ENCODE measurements at places on chromosomes 5 and 9.

DNA sequence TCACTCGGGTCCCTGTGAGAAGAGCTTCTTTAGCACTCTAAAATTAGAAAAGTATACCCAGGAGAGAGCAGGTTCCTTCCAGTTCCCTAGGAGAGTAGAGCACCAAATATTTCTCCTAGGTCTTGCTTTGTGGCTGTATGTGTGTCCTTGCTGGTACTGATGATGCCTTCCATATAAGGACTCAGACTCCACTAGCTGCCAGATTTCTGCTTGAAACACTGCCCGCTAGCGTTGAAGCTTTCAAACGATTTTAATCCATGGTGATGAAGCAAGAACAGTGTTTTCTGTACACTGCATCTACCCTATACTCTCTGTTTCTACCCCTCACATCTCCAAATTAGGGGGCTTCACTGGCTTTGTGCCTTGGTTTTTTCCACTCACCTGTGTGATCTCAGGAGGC lies 2.4 kb upstream of the SMC2 start:
- DNase-seq = no peak

- no peak for DNase-seq
Observed at GRCh38 chr9:84557751-84558150, 111.8 kb upstream of the NTRK2 start.

DNA sequence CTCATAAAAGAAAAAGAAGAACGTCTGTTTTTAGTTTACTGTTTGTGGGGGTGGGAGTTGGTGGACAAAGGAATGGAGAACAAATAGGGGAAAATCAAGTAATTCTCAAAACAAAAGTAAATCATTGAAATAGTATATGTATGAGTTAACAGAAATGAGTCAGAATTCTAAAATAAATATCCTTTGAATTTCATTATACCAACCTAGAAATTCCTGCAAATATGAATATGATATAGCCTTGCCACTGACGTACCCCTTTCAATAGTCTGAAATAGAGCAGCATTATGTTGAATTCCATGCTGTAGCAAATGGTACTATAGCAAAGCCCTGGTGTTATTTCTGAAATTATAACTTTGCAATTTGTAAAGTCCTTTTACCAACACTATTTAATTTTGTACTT lies 29.6 kb upstream of the DTWD2 start:
- DNase-seq = no peak

- no peak for DNase-seq
Observed at GRCh38 chr5:170076211-170076610, 29.5 kb upstream of the FOXI1 start.

DNA sequence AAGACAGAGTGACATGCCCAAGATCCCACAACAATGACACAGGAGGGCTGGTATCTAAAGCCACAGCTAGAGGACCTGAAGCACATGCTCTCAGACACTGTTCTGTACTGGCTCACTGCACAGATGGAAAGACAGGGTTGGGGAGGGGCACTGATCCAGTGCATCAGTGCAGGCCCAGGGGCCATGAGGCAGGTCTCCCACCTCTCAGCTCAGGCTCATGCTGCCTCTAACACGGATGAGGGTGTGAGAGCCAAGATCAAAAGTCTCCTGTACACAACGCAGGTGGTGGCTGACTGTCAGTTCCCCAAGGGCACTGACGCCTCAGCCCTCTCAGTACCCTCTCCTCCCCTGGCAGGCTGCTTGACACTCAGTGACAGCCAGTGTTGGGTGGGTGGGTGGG lies 10.9 kb downstream of the RAPGEF1 start:
- DNase-seq = peak; percentile 82

DNA sequence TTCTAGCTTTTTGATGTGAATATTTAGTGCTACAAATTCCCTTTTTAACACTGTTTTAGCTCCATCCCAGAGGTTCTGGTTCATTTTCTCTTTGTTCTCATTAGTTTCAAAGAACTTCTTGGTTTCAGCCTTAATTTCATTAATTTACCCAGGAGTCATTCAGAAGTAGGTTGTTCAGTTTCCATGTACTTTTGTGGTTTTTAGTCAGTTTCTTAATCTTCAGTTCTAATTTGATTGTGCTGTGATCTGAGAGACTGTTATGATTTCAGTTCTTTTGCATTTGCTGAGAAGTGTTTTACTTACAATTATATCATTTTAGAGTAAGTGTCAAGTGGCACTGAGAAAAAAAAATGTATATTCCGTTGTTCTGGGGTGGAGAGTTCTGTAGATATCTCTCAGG lies 240.1 kb upstream of the RASA1 start:
- no peak for DNase-seq

GRCh38 chr9:16092142-16093091 lies 539.6 kb downstream of the CCDC171 start:
- DNase-seq = no peak

GRCh38 chr5:148882332-148882731 lies 55.9 kb downstream of the ADRB2 start:
- DNase-seq = no peak

GRCh38 chr9:33943389-33943788 lies 105.3 kb downstream of the UBAP2 start:
- DNase-seq = no peak

GRCh38 chr9:134329576-134329855 lies 3.3 kb downstream of the RXRA start:
- no peak for DNase-seq

DNA sequence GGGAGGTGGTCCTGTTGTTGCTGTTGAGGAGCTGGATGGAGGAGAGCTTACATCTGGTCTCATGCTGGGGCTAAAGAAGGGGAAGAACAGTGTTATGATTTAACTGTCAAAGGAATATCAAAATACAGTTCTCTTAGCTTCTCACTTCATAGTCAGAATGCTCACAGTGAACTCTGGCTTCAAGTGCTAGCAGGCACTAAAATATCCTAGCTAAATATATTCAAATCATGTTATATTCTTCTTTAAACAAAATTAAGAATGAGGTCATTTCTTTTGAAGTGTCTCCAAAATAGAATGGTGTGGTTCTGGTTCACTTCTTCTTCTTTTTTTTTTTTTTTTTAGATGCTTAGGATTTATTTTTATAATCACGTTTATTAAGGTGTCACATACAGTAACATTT lies 89.4 kb downstream of the NR3C1 start:
- DNase-seq = no peak

DNA sequence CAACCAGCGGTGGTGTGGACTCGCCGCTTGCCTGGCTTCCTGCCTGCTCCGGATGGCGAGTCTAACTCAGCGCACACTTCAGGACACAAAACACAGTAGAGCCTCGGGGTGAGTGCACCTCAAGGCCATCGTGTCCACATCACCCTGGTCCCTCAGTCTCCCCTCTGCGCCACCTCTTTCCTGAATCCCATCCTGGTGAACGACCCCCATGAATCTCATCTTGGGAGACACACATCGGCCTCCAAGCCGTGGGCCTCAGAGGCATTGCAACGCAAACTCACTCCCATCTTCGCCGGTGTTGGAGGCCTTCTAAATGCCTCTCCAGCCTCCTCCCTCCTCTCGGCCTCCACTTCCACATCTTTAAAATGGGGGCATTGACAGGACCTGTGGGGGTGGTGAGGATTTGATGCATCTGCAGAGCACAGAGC lies 124.3 kb downstream of the COL23A1 start:
- no peak for DNase-seq

DNA sequence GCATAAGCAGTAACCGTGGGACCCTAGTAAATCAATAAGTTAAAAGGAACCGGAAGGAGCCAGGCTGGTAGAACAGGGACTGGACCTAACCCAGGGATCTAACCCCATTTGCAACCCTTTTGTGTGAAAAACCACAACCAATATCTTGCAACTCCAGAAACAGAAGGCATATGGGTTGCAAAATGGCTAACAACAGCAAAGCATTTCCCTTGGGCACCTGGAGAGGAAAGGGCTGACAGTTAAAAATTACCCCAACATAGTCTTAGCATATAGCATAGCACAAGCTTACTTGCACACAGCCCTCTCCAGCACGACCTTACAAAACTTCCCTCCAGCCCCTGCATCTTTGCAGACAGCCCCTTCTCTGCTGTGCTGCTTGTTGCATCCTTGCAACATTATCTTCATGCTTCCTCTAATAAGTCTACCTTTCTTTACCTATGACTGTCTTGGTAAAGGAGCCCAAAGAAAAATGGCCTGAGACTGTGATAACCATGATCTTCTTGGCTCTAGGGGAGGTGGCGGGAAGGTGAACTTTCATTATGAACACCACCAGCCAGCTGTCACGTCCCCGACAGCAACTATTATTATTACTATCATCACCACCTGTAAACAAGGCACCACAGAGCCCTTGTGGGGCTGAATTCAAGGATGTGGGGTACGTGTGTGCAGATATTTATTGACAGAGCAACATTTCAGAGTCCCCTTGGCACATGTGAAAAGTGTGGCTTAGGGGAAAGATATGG lies 49.8 kb downstream of the PRRC1 start:
- no peak for DNase-seq

DNA sequence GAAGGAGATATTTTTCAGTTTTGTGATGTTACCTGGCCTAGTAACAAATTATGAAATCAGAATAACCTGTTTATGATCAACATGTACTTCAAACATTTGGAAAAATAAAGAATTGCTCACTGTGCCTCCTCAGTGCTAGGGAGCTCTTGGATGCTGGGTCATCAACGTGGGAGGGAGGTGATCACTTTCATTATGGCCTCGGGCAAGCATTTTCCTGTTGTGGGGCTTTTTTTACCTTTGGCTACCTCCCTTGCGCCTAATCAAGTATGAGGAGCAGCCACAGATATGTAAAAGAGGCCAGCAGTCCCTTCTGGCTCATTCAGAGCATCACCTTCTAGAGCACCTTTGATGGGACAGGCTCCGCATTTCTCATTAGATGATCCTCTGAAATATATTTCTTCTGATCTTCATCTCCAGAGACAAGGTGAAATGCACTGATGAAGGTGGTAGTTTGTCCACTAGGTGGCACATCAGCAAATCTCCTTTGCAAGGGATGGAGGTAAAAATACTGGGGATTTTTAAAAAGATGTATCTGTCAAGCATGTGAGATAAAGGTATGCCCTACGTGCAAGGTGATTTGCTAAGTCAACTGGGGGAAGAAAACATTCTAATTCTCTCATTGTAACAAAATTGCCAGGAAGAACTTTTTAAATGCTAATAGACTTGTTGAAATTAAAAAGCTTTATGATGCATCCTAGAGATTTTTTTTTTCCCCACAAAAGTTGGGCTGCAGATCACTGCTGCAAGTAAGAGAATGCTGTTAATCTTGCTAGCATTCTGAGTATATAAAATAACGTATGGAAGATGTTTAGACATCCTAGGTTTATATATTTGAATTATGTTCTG lies 218.2 kb downstream of the MAST4 start:
- DNase-seq = peak; percentile 27

GRCh38 chr9:128677794-128678193 lies 11.2 kb upstream of the SET start:
- no peak for DNase-seq

DNA sequence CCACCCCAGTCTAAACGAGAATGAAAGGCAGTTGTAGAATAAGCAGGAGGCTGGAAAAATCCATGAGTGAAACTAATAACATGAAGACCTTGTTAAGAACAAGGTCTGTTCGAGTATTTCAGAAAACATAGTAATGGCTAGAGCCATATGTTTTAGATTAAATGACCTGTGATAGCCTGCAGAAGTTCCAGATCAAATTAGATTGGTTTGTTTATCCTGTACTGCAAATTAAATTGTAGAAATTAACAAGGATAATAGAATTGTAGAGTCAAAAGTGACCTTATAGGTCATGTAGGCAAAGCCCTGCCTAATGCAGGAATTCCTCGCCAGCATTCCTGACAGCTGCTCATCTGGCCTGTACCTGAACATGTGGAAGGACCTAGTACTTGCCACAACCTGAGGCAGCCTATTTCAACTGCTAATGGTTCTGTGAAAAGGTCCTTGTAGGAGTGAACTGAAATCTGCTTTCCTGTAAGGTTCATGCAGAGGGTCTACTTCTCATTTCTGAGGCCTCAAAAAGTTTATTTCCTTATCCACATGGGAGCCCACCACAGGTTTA lies 17.2 kb downstream of the LIX1 start:
- DNase-seq = no peak

DNA sequence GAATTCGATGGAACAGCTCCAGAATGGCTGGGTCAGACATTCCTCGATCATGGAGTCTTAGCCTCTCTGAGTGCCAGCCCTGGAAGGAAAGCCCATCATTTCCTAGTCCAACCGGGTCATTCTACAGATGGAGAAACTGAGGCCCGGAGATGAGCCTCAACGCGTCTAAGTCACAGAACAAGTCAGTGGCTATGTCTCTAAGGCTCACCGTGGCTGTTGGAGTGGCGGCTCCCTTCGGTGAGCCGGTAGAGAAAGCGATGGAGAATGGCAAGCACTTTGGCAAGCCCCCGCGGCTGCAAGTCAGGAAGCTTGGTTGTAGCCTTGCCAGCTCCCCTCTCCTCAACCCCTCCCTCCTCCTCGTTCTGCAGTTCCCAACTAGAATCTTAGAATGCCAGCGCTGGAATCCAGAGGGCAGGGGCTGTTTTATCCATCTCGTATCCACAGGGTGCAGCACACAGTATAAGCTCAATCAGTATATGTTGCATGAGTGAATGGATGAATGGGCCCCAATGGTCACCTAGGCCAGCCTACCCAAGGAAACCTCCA lies 438 bp upstream of the ARSI start:
- no peak for DNase-seq

- DNase-seq = no peak
Observed at GRCh38 chr5:7822449-7822848, 28.5 kb downstream of the CFAP90 start.

GRCh38 chr5:88049156-88049555 lies 219.5 kb downstream of the TMEM161B start:
- no peak for DNase-seq

DNA sequence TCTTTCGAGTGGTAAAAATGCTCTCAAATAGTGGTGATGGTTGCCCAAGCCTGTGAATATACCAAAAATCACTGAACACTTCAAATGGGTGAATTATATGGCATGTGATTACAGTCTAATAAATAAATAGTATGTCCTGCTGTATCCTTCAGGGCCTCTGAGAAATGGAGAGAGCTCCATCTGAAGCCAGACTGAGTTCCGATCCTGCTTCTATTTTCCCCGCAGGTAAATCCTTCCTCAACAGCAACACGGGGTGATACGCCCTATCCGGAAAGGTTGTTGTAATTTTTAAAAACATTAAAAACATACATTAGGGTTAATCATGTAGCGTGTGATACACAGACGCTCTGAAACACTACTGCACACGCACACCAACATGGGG lies 695 bp upstream of the SNAPC3 start:
- no peak for DNase-seq

- DNase-seq = no peak
Observed at GRCh38 chr9:17059465-17059864, 75.4 kb upstream of the CNTLN start.

All from Peyer's patch (tissue), 4 donors.